ENCODE measurements at places on chromosomes 3 and 15. TPM values are rescaled to one million over a fixed set of nuclear protein-coding genes. Genes with fewer than 3 reads are reported as not detected.

- no peak for DNase-seq
Observed at GRCh38 chr3:103949693-103950092, 1417.0 kb upstream of the ALCAM start.

- DNase-seq = no peak
Observed at GRCh38 chr3:60330107-60330506, 921.1 kb downstream of the FHIT start.

GRCh38 chr3:120780977-120781376, 38.4 kb downstream of the GTF2E1 start:
- DNase-seq = no peak

DNA sequence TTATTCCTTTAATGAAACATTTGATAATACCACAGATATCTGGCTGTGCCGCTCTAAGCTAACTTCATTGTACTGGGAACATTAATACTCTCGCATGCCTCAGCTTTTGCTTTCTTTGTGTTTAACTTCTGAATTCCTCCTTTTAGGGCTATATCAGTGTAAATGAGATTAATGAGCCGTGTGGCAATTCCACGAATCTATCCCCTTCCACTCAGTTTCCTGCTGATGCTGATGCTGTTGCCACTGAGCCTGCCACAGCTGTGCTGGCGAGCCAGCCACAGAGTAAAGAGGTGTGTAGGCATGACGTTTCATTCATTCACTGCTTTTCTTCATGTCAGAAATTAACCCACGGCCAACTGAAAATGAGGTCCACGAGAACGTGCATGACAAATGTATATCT, 30.0 kb upstream of the ABHD10 start:
- DNase-seq = no peak

- DNase-seq = no peak
Observed at GRCh38 chr3:126537730-126538281, 13.9 kb downstream of the CHST13 start.

- peak; percentile 3 for DNase-seq
Observed at GRCh38 chr3:99499235-99500158, 138.9 kb upstream of the COL8A1 start.

- DNase-seq = no peak
Observed at GRCh38 chr3:133445108-133445507, 45.3 kb downstream of the BFSP2 start.

DNA sequence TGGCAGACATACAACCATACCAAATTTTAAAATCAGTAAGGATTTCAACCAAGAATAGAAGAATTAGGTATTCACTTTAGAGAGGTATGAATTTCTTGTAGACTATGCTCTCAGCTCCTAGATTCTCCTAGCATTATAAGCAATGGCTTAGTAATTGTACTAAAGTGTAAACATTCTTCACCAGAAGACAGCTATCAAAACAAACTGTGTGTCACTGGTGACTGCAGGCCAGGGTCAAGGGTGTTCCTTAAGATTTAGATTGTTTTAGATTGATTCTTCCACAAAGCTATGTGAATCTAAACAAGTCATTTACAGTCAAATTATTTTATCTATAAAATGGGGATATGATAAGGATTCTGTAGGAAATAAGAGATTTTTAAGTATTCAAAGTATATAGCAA, 23.1 kb upstream of the GP5 start:
- DNase-seq = no peak

DNA sequence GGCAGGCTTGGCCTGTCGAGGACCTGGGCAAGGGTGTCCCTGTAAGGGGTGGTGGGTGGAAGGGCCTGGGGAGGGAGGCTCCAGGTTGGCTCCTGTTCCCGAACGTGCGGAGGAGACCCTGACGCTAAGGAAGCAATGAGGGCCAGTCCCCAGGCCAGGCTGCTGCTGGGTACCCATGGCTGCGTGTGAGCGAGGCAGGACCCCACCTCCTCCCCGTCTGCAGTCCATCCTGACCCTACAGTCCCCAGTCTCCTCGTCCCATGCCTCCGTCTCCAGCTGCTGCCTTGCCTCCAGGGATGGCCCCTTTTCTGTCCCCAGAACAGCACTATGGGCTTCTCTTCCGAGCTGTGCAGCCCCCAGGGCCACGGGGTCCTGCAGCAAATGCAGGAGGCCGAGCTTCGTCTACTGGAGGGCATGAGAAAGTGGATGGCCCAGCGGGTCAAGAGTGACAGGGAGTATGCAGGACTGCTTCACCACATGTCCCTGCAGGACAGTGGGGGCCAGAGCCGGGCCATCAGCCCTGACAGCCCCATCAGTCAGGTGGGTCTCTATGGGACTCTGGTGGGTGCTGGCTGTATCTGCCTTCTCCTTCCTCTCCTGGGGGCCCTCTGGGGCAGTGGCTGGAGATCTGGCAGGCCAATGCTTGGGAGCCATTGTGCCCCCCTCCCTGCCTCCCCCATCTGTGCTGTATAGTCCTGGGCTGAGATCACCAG, 571 bp downstream of the FES start:
- DNase-seq = no peak

DNA sequence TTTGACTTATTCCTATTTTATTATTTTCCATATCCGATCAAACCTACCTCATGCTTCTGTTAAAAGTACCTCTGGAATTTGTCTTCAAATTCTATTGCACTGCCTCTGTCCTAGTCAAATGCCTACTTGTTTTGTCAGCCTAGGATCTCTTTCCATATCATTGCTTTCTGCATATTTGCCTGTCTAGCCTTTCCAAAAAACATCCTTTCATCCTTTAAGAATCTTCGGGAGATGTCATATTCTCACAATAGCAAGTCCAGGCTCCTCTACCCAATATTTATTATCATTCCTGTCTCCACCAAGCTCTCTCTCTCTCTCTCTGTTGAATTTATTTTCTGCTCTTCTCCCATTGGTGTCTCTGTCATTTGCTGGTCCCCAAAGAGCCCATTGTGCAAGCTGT, 80.1 kb downstream of the LRRC28 start:
- DNase-seq = no peak

DNA sequence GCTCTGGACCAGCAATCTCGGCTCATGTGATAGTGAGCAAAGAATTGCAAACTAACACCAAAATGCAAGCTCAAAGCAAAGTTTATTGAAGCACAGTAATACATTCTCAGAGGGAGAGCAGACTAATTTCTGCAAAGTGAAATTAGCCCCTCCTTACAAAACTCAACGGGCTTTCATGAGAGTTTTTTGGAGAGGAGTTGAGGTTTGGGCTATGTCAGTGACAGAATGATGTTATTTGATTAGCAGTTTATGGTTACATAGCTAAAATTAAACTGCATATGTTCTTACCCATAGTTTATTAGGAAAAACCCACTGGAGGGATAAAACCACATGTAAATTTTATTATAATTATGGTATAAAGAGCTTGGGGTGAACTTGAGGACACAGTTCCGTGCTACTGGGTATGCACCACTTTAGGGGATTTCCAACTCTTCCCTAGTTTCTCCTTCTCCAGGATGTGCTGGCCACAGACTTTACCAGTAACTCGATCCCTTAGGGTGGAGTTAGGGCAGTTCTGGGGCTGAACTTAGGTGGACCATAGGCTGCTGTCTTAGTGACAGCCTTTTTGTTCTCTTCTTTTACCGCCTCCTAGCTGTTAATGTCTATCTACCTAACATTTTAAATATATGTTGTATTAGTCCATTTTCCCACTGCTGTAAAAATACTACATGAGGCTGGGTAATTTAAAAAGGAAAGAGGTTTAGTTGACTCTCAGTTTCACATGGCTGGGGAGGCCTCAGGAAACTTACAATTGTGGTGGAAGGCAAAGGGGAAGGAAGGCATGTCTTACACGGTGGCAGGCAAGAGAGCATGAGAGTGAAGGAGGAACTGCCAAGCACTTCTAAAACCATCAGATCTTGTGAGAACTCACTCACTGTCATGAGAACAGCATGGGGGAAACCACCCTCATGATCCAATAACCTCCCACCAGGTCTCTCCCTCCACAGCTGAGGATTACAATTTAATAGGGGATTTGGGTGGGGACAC, 8.9 kb upstream of the AADACL2 start:
- no peak for DNase-seq

LRRC28 gene
- 67.0 TPM for total RNA-seq

ZNF502 gene
- 0.41 TPM for total RNA-seq

THBS1 gene
- total RNA-seq = 15.9 TPM

LMLN gene
- total RNA-seq = 4.3 TPM
